ENCODE measurements at places on chromosomes 7 and 10. TPM values are rescaled to one million over a fixed set of nuclear protein-coding genes. Genes with fewer than 3 reads are reported as not detected.

VWDE gene
- not detected for total RNA-seq

GRCh38 chr10:78300526-78300925 is 266.9 kb downstream of the RPS24 start:
- DNase-seq: no peak

- peak; percentile 64 for DNase-seq
These were observed 181.3 kb downstream of the SDK1 start for GRCh38 chr7:3482147-3482921.

- DNase-seq: no peak
These were observed 13.1 kb downstream of the ZDHHC16 start for GRCh38 chr10:97459111-97459510.

GRCh38 chr7:49638166-49638565 is 135.3 kb upstream of the VWC2 start:
- peak; percentile 26 for DNase-seq

IRF5 gene
- total RNA-seq: 17.9 TPM

DNA sequence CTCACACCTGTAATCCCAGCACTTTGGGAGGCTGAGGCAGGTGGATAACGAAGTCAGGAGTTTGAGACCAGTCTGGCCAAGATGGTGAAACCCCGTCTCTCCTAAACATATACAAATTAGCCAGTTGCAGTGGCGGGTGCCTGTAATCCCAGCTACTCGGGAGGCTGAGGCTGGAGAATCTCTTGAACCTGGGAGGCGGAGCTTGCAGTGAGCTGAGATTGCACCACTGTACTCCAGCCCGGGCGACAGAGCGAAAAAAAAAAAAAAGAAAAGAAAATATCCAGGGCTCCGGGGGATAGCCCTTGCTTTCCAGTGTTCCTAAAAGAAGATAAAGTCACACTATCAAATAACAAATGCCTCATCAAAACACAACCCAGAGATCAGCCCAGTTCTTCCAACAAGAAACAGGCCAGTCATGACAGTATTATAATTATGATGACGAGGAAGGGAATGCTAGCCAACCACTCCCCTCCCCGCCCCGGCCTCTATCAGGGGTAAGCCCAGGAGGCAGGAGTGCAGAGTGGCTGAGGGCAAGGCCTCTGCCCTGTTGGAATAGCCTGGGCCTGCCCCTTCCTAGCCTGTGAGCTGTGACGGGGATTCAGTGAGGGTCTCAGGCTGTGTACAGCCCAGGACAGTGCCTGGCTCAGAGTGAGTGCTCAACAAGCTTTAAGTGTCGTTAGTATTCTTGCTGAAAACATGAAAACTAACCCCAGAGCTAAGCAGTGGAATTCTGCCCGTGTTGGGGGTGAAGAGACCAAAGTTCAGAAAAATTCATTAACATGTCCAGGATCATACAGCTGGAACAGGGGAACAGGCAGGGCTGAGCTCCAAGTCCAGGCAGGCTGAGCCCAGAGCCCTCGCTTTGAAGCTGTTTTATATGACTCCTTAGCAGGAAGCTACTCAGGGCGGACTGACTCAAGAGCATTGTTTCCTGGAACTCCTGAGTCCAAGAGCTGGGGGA is 54.3 kb downstream of the FAM241B start:
- peak; percentile 81 for DNase-seq

THSD7A gene
- total RNA-seq: not detected

DNA sequence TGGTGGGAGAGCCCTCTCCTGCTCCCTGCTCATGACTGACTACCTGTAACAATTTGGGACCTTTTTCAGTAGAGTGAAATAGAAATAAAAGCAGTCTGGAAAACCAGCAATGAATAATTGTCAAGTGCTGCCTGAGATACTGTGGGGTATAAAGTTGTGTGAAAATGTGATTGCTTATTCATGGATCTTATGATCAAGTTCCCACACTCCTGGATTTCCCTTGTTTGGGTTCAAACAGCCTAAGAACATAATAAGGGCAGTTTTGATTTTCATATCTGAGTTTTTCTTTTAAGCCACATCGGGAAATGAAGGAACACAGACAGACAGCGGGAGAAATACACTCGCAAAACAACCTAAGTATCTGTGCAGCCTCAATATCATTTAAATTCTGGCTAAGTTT is 52.9 kb downstream of the CALD1 start:
- no peak for DNase-seq

DNA sequence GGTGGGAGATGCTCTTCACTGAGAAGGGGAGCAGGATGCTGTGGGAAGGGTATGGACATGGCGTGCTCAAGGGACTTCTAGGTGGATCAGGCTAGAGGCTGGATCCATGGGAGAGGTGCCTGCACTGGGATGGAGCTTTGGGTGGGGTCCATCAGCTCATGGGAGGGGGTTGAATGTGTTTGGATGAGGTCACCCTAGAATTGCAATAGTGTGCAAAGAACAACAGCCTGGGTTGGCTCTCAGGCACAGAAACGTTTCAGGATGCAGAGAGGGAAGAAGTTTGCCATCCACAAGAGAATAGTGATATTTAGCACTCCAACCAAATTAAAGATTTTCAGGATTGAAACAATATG is 66.1 kb downstream of the SNX10 start:
- DNase-seq: no peak

GRCh38 chr7:130008941-130009847 is 42.0 kb downstream of the ZC3HC1 start:
- peak; percentile 93 for DNase-seq

- DNase-seq: no peak
These were observed at the start of gene LHFPL3 for GRCh38 chr7:104328296-104328969. Gene LHFPL3, plus strand, starts transcription at chr7:104328603.

Measured in HT-29 (cell line).